ENCODE measurements at places on chromosomes 2 and 18.
A peak's percentile ranks its signal among the peaks of the same experiment; 100 is the strongest.

- H3K36me3 ChIP-seq, result no peaks in the 10 kb centered on the region
- no peak overlapping the region for H3K27ac ChIP-seq
- DNase-seq, result no peak
- H3K4me1 ChIP-seq, result no peaks in the 10 kb centered on the region
- no peaks in the 10 kb centered on the region for H3K27me3 ChIP-seq
- H3K4me3 ChIP-seq, result no peak overlapping the region
Observed at GRCh38 chr18:67520351-67520921, 3.9 kb upstream of the DSEL start.

DNA sequence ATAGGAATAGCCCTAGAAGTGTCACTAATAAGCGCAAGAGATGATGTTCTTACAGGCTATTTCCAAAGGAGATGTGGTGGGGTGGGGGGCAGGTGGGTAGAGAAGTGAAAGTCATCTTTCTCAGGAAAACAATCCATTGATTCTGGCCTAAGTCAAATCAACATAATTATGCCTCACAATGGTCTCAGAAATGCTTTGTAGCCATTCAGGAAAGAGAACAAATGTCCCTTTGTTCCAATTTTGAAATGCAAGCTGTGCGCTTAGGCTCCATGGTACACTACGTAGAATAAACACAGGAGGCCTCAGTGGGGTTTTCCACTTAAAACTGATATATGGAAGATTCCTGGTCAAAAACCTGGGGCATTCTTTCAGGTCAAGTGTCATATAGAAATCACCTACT, 529.9 kb upstream of the KLHL29 start:
- H3K36me3 ChIP-seq, result no peaks in the 10 kb centered on the region
- H3K4me1 ChIP-seq, result no peaks in the 10 kb centered on the region
- no peak overlapping the region for H3K27ac ChIP-seq
- H3K27me3 ChIP-seq, result no peaks in the 10 kb centered on the region

- no peak for DNase-seq
- H3K27ac ChIP-seq, result no peak overlapping the region
- peaks cover 4% of the 10 kb centered on the region for H3K4me1 ChIP-seq
- no peak overlapping the region for H3K4me3 ChIP-seq
- no peaks in the 10 kb centered on the region for H3K36me3 ChIP-seq
Observed at GRCh38 chr18:23391156-23391555, 61.9 kb upstream of the RIOK3 start.

- peak overlapping the region; percentile 56 for H3K27ac ChIP-seq
- peaks cover 48% of the 10 kb centered on the region for H3K36me3 ChIP-seq
- no peaks in the 10 kb centered on the region for H3K4me1 ChIP-seq
- H3K27me3 ChIP-seq, result no peaks in the 10 kb centered on the region
Observed at GRCh38 chr2:219142329-219142728, 18.3 kb downstream of the NHEJ1 start.

- H3K27ac ChIP-seq, result no peak overlapping the region
- no peaks in the 10 kb centered on the region for H3K4me1 ChIP-seq
- no peaks in the 10 kb centered on the region for H3K27me3 ChIP-seq
- H3K4me3 ChIP-seq, result peak overlapping the region; percentile 41
- H3K36me3 ChIP-seq, result no peaks in the 10 kb centered on the region
Observed at GRCh38 chr18:36693931-36694620, 134.7 kb downstream of the TPGS2 start.

DNA sequence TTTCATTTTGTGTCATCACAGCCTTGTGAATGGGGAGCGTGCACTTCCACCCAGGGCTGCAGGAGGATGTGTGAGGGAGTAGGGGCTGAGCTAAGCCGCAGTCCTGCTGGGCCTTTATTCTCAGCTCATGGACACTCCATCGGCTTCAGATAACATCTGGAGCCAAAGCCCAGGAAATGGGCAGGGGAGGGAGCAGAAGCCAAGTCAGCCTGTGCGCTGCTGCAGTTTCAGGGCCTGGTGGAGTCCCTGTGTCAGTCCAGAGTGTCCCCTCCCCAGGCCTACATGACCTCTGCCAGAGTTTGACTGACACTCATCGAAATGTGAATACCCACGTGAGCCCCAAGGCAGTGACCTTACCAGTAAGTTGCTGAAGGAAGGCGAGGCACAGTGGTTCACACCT, 242.2 kb downstream of the LOXHD1 start:
- H3K4me3 ChIP-seq, result no peak overlapping the region
- DNase-seq, result no peak
- no peaks in the 10 kb centered on the region for H3K4me1 ChIP-seq
- no peaks in the 10 kb centered on the region for H3K27me3 ChIP-seq
- H3K36me3 ChIP-seq, result no peaks in the 10 kb centered on the region

- no peak overlapping the region for H3K4me3 ChIP-seq
- no peak for DNase-seq
- H3K27me3 ChIP-seq, result no peaks in the 10 kb centered on the region
- H3K4me1 ChIP-seq, result no peaks in the 10 kb centered on the region
- no peaks in the 10 kb centered on the region for H3K36me3 ChIP-seq
- H3K27ac ChIP-seq, result no peak overlapping the region
Observed at GRCh38 chr2:226578879-226579278, 220.7 kb downstream of the IRS1 start.

GRCh38 chr2:182616471-182617393, 99.3 kb upstream of the DNAJC10 start:
- H3K36me3 ChIP-seq, result no peaks in the 10 kb centered on the region
- no peak for DNase-seq
- no peaks in the 10 kb centered on the region for H3K4me1 ChIP-seq
- no peaks in the 10 kb centered on the region for H3K27me3 ChIP-seq
- no peak overlapping the region for H3K27ac ChIP-seq
- H3K4me3 ChIP-seq, result no peak overlapping the region
